ENCODE measurements at places on chromosomes 7 and 10.

GRCh38 chr7:47413526-47414341 is 168.2 kb downstream of the TNS3 start:
- no peak for DNase-seq

GRCh38 chr10:132788180-132788830 is 2.4 kb upstream of the NKX6-2 start:
- no peak for DNase-seq

DNA sequence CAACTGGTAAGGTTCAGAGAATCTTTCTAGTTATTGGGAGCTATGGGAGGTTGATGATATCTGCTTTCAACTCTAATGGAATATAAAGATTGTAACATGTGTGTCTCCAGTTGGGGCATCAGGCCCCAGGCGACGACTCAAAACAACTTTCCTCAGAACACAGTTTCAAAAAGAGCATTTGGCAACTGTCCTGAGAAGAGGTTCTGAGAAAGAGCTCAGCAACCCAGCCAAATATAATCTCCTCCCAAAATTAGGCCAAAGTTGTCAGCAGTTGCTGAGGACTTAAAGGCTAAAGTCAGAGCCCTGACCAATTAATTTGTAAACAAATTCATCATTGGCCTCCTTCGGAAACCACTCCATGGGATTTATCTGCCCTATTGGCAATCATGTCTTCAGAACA is 251.1 kb upstream of the NFE2L3 start:
- no peak for DNase-seq

DNA sequence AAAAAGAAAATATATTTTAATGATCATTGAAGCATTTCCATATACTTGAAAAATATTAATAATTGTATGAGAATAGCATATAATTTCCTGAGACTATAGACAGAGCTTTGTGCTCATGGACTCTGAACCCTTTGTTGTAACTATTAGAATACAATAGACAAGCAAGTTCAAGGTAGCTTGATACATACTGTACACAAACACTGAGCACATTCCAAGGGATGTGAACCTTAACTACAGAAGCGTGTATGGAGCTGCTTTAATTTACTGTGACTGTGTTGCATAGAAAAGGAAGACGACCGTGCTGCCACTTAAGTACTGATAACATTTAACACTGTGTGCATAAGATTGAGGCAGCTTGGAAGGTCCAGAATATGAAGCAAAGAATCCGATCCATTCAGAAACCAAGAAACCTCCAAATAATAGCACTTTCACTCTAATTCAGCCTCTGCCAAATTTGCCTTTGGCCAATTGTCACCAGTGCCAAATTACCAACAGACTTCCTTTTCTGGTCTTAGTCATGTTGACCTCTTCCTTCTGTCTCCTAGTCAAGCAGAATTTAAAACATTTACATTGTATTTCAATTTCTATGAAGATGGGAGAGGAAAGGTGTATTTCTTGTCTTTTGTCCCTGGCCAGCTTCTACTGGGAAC is 566.1 kb upstream of the GALNT17 start:
- DNase-seq, result no peak

DNA sequence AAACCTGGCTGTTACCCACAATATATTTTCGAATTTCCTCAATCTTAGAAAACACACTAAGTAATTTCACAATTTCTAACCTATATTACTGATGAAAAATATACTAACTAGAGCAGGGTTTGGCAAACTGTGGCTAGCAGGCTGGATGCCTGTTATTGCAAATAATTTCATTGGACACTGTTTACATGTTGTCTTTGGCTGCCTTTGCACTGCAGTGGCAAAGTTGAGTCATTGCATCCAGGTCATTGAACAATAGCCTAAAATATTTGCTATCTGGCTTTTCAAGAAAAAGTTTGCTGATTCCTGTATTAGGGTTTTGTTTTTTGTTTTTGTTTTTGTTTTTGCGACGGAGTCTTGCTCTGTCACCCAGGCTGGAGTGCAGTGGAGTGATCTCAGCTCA is 47.2 kb downstream of the KIF11 start:
- DNase-seq, result no peak

- DNase-seq, result no peak
These were observed 19.7 kb downstream of the SUFU start for GRCh38 chr10:102523250-102524029.

DNA sequence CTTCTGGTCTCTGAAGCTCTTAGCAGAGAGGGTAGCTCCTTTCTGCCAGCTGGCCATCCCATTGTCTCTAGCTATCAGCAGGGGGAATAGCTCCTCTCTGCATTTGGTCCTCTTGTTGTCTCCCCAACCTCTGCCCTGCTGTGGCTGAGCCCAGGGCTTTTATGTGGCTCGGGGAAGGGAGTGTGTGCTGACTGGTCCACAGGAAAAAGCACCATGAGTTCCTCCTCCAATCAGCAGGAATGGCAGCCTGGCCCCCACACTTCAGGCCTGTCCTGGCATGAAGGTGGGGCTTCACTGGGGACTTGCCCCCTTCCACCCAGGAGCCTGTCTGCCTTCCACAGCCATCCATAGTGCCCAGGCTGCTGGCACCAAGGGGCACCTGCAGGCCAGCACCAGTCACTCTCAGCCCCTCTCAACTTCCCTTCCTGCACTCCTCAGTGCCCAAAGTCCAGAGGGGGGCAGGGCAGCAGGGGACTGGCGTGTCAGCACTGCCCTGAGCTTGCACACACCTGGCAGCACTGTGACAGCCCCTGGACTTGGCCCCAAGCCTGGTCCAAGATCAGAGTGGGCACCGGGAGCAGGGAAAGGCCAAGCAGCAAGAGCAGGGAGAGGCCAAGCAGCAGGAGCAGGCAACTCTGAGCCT is 36.2 kb downstream of the NOLC1 start:
- DNase-seq, result no peak
